ENCODE measurements at places on chromosomes 1 and 21.

DNA sequence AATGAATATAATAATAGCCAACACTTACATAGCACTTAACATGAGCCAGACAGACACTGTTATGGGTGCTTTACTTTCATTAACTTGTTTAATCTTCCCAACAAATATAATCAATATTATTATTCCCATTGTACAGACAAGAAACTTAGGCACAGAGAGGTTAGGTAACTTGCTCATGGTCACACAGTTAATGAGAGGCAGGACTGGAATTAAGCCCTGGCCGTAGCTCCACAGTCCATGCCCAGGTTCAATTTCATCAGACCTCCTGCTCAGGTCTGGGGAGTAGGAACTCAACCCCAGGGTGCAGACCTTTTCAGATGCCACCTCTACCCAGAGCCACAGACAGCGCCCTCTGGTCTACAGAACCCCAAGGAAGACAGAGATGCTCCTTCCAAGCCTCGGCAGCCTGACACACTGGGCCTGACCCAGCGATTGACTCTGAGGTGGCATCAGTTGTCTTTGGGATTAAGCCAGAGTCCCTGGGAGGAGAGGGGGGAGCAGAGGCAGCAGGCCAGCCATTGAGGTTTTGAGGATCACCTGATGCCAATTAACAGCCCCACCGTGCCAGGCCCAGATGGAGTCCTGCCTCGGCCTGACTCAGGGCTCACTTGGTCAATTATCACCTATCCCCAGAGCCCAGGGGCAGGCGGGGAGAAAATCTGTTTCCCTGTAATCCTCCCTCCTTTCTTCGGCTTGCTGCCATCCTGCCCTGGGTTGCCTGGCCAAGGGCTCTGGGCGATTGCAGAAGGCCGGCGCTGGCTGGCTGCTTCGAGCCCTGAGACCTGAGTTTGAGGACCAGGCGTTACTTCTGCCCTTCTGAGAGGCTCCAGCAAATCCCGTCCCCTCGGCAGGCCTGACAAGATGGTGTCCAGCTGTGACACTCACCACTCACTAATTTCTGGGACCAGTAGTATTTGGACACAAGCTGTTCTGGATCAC, 116.7 kb downstream of the LACTBL1 start:
- DNase-seq = no peak

DNA sequence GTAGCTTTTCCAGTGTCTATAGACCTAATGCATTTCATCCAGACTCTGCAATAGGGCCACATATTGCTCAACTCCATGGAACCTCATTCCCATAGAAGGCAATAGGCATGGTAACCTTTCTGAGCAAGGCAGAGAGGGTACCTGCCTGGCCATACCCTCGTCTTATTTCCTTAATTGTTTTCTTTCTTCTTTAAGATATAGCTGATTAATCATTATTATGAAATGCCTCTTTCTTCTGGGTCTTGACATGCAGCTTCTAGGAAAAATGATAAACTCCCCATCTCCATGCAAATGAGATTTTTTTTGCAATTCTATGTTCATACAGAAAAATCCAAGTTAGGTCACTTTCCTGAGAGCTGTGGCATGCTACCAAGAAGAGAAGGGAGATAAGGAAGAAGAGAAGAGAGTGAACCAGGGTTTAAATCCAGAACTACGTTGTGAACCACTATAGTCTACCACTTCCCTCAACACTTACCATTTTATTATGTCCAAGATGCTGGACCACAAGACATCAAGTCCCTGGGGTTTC, 33.0 kb upstream of the IL20 start:
- no peak for DNase-seq

DNA sequence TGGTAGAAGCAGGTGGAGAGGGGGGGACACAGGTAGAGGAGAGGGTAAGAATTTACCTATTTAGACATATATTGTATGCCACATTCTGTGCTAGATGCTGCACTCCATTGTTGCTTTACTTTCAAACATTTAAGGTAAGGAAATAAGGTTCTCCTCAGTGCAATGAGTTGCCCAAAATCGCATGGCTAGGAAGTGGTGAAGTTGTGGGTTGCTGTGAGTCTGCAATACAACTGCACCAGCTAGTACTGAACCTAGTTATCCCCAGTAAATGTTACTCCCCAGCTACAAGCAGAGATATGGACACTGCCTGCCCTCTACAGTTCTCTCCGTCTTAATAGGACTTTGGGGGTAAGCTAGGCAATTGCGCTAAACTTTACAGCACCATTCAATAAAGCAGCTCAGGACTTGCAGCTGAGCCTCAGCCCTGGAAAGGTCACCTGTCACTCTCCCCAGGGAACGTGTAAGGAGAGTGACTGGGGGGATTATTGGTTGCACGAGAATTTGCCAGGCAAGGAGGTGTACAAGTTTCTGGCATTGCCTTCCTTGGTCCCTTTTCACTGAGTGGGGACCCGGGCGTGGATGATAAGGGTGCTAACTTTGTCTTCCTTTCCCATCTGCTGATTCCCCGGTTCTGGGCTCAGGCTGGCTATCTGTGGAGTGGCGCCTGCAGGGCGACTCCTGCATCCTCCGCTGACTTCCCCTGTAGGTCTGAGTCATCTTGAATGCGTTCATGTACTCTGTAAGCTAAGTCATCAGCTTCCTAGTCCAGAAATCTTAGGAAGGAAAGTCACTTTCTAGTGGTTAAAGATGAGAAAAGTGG, 71.3 kb upstream of the CNTN2 start:
- no peak for DNase-seq

DNA sequence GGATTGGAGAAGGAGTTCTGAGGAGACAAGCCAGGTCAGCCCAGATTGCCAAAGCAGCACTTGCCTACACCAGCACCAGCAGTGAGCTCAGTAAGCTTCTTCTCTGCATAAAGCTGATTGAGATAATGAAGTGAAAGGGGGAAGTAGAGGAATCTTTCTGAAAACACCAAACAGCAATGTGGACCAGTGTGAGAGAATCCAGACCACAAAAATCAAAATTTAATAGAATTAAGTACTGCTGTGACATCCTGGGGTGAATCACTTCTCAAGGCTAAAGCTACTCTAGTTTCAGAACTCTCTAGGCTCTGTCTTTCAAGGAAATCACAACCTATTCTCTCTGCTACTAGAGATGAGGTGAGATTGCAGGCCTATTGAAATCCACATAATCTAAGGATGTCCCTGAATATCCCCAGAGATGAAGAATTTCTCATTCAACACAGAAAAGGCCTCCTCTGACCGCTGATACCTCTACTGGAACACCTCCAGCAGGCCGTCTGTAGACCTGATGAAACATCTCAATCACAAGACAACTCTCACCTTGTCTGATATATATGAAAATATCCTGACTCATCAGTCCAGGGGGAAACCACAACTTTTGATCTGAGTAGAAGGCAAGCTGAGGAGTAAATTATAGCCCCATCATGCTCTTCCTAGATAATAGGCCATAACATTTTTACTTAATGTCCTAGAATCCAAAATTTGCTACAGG, at the start of gene FCRL4:
Gene FCRL4, minus strand, starts transcription at position 127 of the 709 bp plus-strand sequence. CDS start 141 bp downstream, outside the sequence.
- no peak for DNase-seq

DNA sequence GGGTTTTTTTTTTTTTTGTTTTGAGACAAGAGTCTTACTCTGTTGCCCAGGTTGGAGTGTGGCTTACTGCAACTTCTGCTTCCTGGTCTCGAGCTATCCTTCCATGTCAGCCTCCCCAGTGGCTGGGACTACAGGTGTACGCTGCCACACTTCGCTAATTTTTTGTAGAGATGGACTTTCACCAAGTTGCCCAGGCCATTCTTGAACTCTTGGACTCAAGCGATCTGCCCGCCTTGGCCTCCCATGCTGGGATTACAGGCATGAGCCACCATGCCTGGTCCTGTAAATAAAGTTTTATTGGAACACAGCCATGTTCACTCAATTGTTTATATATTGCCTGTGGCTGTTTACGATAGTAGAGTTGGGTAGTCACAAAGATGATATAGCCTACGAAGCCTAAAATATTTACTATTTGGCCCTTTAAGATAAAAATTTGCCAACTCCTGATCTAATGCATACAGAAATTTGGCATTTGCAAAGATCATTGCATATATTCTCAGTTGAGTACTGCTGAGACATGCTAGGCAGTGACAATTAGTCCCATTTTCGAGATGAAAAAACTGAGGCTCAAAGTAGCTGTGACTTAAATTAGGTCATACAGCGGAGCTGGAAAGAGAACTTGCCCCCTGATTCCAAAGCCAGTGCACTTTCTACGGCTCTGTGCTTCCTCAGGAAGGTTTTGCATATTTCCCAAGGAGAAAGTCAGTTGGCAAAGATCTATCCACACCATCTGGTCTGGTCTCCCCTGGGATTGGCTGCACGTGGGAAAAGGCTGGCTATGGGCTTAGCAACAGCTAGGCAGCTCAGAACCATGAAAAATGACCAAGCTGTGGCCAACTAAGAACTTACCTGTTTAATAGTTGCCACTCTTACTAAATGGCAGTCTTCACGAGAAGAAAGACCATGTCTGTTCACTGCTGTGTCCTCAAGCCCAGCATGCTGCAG, 19.4 kb downstream of the MECR start:
- no peak for DNase-seq

DNA sequence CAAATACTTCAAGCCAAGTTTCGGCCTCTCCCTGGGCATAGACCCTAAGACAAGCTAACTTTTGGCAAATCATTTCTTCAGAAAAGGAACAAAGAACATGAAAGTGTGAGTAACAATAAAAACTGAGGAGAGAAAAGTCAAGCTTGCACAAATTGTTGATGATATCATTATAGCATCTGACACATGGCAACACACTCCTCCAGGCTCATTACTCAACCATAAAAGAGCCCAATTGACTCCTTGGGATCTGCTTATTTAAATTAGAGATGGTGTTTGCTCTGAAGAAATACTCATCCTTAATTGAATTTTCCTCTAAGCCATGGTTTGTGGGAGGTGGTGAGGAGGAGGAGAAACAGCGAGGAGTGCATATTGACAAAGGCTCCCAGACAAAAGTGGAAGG, 54.5 kb downstream of the TNFSF4 start:
- no peak for DNase-seq

GRCh38 chr1:106960412-106960811, 96.1 kb upstream of the PRMT6 start:
- DNase-seq = no peak

DNA sequence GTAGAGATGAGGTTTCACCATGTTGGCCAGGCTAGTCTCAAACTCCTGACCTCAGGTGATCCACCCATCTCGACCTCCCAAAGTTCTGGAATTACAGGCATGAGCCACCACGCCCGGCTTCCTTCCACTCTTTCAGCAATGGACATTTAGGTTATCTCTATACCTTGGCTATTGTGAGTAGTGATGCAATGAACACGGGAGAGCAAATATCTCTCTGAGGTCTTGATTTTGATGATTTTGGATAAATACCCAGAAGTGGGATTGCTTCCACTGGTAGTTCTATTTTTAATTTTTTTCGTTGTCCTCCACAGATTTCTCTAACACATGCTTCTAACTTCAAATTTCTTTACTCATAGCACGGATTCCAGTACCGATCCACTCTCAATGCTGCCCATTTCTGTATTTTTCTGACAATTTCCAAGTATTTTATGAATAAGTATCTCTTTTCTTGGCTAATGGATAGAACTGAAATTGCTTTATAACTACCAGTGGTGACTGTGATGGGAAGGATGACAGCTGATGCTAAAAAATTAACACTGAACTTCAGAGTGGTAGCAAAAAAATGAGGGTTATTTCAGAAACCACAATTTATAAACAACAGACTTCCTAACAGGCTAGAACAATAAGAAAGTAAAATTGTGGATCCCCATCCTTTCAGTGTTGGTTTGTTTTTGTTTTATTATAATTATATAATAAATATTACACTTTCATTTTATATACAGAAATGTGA, 327.5 kb upstream of the RUNX1 start:
- no peak for DNase-seq

- DNase-seq = no peak
Observed at GRCh38 chr1:31273619-31274018, 23.0 kb downstream of the SNRNP40 start.

DNA sequence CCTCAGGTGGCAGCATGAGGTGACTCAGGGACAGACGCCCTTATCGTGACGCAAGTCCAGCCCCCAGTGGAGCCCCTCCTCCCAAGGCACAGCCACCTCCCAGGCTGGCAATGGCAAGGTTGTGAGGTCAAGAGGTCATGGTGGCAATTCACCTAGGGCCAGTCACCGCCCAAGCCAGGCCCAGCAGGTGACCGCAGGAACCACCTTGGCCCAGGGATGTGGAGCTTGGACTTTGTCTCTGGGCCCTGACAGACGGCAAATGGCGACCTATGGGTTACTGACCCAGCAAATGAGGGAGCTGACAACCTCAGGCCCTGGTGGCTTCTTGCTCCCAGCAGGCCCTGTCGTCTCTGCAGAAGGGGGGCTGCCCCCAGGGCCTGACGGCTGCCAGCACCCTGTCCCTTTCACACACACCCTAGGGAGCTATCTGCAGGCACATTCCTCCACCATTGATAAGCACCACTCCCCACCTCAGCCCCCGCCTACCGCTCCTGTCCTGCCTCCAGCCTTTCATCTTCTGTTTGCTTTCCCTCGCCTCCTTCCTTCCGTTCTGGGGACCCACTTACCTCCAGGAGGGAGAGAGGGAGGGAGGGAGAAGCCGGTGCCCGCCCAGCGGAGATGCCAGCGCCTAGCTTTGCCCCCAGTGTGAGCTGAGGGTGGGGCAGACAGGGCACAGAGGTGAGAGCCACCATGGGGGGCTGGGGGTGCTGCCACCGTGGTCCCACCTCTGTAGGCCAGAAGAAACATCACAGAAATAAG, 12.1 kb downstream of the EPHA2 start:
- DNase-seq = no peak

- DNase-seq = no peak
Observed at GRCh38 chr1:12075195-12076114, 12.4 kb downstream of the TNFRSF8 start.

DNA sequence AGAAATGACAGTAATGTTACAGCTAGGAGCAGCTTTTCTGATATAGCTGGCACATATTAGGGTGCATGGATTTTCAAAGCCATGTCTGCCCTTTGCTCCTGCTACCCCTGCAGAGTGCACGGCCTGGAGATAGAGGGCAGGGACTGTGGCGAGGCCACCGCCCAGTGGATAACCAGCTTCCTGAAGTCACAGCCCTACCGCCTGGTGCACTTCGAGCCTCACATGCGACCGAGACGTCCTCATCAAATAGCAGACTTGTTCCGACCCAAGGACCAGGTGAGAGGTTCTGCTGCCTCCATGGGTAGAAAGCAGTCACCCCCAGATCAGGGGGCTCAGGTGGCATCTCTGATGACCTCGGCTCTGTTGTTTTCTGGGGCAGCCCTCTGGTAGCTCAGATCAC, 9.8 kb downstream of the MTARC1 start:
- DNase-seq = no peak

- DNase-seq = no peak
Observed at GRCh38 chr1:165942062-165942461, 114.6 kb downstream of the UCK2 start.

DNA sequence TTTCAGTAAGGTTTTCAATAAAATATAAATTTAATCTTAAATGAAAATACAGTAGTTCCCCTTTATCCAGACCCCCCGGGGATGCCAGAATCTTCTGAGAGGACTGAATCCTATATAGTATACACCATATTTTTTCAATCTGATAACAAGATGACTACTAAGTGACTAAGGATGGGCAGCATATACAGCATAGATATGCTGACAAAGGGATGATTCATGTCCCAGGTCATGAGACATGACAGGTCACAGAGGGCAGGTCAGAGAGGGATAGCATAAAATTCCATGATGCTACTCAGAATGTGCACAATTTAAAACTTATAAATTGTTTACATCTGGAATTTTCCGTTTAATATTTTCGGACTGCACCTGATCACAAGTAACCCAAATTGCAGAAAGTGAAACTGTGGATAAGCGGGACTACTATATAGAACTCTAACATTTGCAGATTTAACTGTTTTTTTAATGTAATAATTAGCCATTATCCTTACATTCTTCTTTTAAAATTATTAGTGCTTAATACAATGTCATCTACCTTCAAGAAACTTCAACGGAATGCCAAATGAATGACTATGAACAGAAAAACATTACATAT, 48.8 kb downstream of the LRRC40 start:
- no peak for DNase-seq
